ENCODE measurements at places on chromosomes 3 and 15. TPM values are rescaled to one million over a fixed set of nuclear protein-coding genes. Genes with fewer than 3 reads are reported as not detected.

The CRBN gene
- total RNA-seq: 40.2 TPM

The TJP1 gene
- total RNA-seq: 103 TPM

The ADAMTS9 gene
- 1.9 TPM for total RNA-seq

The SLC38A3 gene
- not detected for total RNA-seq

The HHATL gene
- total RNA-seq: not detected

The TM4SF18 gene
- not detected for total RNA-seq

The GRM7 gene
- total RNA-seq: not detected

The MORC1 gene
- not detected for total RNA-seq

The GMNC gene
- 0.97 TPM for total RNA-seq

The KIF7 gene
- total RNA-seq: 12.2 TPM

The SV2B gene
- total RNA-seq: not detected

The SLC24A5 gene
- not detected for total RNA-seq

The CYP11A1 gene
- 0.64 TPM for total RNA-seq

The SKOR1 gene
- total RNA-seq: not detected

The ESYT3 gene
- under 0.01 TPM for total RNA-seq

The SLC4A7 gene
- 78.2 TPM for total RNA-seq

The PTX3 gene
- 22.5 TPM for total RNA-seq

The SCN11A gene
- under 0.01 TPM for total RNA-seq

The SOX2 gene
- not detected for total RNA-seq

The CFAP44 gene
- total RNA-seq: 1.9 TPM

The COL6A5 gene
- under 0.01 TPM for total RNA-seq

The SHC4 gene
- total RNA-seq: 3.5 TPM

The PARP9 gene
- total RNA-seq: 21.3 TPM

The FANCD2OS gene
- not detected for total RNA-seq

The LINGO1 gene
- total RNA-seq: not detected

The FES gene
- total RNA-seq: 26.1 TPM

The IL16 gene
- 0.32 TPM for total RNA-seq

The NRROS gene
- 0.32 TPM for total RNA-seq

The ATP10A gene
- 4.2 TPM for total RNA-seq

The P2RY13 gene
- total RNA-seq: not detected

The ANKRD63 gene
- not detected for total RNA-seq

The GHSR gene
- total RNA-seq: not detected

The P4HTM gene
- 26.8 TPM for total RNA-seq

The SLC51A gene
- total RNA-seq: not detected

The TMEM158 gene
- total RNA-seq: 22.9 TPM

The TRIM42 gene
- total RNA-seq: not detected

The DNAH1 gene
- 4.8 TPM for total RNA-seq

The SAXO2 gene
- 1.6 TPM for total RNA-seq

The SIDT1 gene
- not detected for total RNA-seq

The C3orf85 gene
- not detected for total RNA-seq

The SPESP1 gene
- total RNA-seq: 3.0 TPM

The SPINK8 gene
- not detected for total RNA-seq

The RTP1 gene
- not detected for total RNA-seq

The VIPR1 gene
- total RNA-seq: not detected

The RBP2 gene
- not detected for total RNA-seq

The CADPS gene
- not detected for total RNA-seq

The TMC3 gene
- not detected for total RNA-seq

The CHST2 gene
- total RNA-seq: 40.2 TPM

The ANKUB1 gene
- total RNA-seq: not detected

The GHRL gene
- total RNA-seq: 0.32 TPM

The PRICKLE2 gene
- total RNA-seq: 36.3 TPM

Data from fibroblast of villous mesenchyme (primary cell).